Vein endothelial cell (primary cell): ENCODE measurements at places on chromosomes 6 and 20. TPM values are rescaled to one million over a fixed set of nuclear protein-coding genes. Genes with fewer than 3 reads are reported as not detected.

Gene ESR1
- under 0.01 TPM in 1 of 2 replicates, not detected in the other for total RNA-seq

Gene CDSN
- under 0.01 TPM in 1 of 2 replicates, not detected in the other for total RNA-seq

Gene LY86
- not detected in 2 replicates for total RNA-seq

Gene TMEM151B
- 0.38 and 0.65 TPM in 2 replicates for total RNA-seq

Gene EDN3
- total RNA-seq = not detected in 2 replicates

Gene BANF2
- not detected in 2 replicates for total RNA-seq

Gene SALL4
- total RNA-seq = 0.38 and 0.65 TPM in 2 replicates

Gene BPIFA3
- not detected in 2 replicates for total RNA-seq

Gene MUC22
- not detected in 2 replicates for total RNA-seq

Gene DCDC2
- total RNA-seq = not detected in 2 replicates
